Ecto neural progenitor cell (in vitro differentiated cells): ENCODE measurements at places on chromosomes 4 and X.

GRCh38 chr4:41095973-41096372, 118.4 kb downstream of the APBB2 start:
- no peak for DNase-seq

GRCh38 chr4:106775636-106776035, 260.5 kb downstream of the DKK2 start:
- no peak for DNase-seq

DNA sequence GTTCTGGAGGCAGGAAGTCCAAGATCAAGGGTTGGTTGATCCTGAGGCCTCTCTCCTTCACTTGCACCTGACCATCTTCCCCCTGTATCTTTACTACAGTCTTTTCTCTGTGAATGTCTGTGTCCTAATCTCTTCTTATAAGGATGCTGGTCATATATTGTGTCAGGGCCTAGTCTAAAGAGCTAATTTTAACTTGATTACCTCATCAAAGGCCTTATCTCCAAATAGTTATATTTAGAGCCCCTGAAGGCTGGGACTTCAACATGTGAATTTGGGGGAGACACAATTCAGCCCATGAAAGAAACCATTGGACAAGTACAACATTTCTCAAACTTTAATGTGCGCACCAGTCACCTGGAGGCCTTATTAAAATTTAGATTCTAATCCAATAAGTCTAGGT, 62.8 kb upstream of the DYNLT3 start:
- no peak for DNase-seq

DNA sequence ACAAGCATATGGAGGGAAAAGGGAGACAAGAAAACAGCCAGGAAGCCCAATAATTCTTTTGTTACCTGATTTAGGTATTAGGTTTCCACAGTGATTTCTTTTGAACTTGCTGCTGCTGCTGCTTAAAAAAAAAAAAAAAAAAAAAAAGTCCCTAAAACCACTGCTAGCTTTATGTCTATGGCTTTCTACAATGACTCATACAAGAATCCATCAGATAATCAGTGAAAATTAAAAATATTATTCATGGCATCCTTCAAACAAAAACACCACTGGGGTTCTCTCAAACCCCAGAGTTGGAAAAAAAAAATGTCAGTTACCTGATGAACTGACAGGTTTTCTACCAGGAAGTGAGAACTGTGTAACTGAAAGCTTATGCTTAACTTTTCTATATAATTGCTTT, 14.3 kb downstream of the EPHA5 start:
- no peak for DNase-seq

DNA sequence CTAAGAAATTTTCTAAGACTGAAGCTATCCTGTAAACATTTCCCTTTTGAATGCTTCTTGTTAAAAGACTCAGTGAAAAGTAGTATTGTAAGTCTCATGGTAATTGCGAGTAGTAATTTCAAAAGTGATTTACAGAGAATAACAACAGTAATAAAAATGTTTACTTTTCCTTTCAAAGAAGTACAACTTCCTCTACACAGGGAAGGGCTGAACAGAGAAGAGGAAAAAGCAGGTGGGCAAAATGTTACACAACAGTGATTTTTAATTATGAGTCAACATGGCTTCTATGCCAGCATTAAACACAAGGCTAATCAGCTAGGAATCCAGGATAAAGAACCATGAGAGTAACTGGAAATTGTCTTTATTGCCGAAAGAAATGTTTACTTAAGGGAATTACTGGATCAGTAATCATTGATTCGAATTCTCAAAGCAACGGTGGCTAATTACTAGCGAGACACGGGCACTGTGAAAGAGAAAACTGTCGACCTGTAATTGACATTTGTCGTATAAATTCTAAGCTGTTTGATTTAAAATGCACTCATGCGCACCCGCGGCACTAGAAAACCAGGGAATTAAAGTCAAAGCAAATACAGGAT, 15.4 kb downstream of the UTP3 start:
- DNase-seq = no peak

GRCh38 chrX:13533726-13534125, 35.7 kb upstream of the EGFL6 start:
- no peak for DNase-seq

GRCh38 chrX:123358457-123358856, 174.4 kb downstream of the GRIA3 start:
- DNase-seq = no peak

GRCh38 chrX:73127700-73128241, 48.5 kb upstream of the PABPC1L2A start:
- peak; percentile 53 for DNase-seq

DNA sequence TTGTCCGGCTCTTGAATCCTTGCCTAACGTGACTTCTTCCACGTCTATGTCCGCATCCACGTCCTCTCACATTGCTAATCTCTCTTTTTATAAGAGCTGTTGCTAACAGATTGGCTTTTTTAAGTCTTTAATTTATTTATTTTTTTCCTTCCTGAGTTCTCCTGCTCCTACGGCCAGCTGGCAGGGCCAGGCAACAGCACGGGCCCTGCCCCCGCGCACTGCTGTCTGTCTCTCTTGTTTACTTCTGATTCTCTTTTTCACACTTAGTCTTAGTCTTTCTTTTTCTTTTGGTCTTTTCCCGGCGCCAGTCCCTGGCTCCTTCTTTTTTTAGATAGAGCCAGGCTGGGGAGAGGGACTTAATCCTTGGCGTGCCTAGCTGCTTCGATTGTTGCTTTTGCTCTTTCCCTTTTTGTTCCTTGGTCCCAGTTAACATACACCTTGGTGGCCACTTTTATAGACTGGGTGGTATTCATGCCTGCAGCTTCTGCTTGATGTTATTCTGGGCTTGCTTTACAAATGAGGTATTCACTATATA, 53.2 kb upstream of the RBMX start:
- no peak for DNase-seq

DNA sequence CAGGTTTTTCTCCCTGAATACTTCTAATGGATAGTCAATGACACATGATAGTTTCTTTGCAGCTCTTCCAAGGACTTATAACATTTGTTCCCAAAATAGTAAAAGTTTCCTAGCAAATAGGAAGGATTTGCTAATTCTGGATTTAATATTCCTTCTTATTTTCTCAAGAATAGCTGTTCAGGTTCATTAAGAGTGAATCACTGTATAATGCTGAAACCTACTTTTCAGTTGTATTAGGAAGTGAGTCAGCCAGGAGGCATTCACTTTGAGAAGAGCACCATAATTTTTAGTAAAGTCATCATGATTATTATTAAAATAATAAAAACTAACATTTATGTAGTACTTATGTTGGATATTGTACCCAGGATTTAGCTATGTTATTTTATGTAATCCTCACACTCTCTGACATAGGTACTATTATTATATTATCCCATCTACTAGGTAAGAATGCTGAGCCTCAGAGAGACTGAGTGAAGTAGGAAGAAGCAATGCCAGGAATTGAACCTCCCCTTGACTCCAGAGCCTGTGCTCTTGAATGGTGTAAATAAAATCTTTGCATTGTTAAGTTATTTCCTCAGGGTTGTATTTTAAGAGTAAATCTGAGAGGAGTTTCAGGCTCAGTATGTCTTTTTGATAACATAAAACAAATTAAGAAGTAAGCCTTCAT, 114.8 kb downstream of the REELD1 start:
- DNase-seq = no peak

GRCh38 chrX:41923978-41924683, 777 bp upstream of the CASK start:
- no peak for DNase-seq

GRCh38 chr4:35250331-35250730, 994.0 kb downstream of the ARAP2 start:
- DNase-seq = no peak

DNA sequence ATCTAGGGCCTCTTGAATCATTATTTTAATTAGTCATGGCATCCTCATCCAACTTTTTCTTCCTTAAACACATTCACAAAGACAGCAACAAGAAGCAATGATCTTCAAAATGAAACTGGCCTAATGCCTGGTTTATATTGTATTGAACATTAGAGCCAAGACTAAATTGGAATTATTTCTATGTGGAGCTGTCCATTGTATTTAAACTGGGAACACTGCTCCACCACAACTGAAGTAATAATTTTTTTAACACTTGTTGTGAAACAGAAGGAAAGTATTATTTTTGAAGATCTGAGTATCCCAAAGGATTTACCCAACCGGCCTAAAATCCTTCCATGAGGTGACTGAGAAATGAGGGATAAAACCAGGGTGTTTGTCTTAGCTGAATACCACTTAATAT, 6.9 kb downstream of the GABRB1 start:
- DNase-seq = no peak

- DNase-seq = no peak
Observed at GRCh38 chr4:136922066-136922465, 610.2 kb downstream of the PCDH18 start.
